ENCODE measurements at places on chromosomes 12 and 14.

DNA sequence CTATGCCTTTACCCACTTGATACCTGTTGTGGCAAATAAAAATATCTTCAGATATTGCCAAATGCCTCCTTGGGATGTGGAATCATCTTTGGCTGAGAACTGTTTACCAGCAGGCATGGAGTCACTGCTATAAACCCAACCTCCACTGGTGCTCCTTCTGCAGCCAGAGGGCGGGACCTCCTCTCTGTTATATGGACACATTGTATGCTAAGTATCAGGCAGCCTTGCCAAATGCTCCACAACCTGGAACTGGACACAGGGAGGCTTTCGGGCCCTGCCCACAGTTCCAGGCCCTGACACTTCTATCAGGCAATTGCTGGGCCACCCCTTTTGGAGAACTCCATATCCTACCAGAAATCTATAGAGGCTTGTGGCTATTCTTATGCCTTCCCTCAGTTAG is 201.0 kb downstream of the TMX1 start:
- DNase-seq: no peak

DNA sequence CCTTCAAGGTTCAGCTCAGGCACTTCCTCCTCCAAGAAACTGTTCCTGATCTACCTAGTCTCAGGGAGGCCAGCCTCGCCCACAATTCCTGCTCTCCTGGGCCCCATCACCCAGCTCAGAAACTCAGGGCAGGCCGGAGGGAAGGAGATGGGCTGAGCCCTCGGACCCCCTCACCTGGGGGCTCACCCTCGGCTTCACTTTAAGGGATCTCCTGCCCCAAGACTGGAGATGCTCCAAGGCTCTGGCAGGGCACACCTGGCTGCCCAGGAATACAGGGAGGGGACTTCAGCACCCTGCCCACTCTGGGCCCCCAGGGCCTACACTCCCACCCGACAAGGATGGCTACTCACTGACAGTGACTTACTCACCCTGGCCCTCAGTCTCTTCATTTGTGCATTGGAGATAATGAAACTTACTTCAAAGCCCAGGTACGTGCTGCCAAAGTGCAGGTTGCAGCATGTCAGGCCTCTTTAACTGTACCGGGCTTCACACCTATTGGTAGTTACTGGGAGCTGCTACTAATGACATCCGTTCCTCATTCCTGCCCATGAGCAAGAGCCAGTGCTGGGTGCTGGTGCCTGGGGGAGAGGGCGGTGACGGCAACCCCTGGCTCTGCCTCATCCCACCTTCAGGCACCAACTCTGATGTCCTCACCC is 21.0 kb upstream of the PPP1R13B start:
- no peak for DNase-seq

DNA sequence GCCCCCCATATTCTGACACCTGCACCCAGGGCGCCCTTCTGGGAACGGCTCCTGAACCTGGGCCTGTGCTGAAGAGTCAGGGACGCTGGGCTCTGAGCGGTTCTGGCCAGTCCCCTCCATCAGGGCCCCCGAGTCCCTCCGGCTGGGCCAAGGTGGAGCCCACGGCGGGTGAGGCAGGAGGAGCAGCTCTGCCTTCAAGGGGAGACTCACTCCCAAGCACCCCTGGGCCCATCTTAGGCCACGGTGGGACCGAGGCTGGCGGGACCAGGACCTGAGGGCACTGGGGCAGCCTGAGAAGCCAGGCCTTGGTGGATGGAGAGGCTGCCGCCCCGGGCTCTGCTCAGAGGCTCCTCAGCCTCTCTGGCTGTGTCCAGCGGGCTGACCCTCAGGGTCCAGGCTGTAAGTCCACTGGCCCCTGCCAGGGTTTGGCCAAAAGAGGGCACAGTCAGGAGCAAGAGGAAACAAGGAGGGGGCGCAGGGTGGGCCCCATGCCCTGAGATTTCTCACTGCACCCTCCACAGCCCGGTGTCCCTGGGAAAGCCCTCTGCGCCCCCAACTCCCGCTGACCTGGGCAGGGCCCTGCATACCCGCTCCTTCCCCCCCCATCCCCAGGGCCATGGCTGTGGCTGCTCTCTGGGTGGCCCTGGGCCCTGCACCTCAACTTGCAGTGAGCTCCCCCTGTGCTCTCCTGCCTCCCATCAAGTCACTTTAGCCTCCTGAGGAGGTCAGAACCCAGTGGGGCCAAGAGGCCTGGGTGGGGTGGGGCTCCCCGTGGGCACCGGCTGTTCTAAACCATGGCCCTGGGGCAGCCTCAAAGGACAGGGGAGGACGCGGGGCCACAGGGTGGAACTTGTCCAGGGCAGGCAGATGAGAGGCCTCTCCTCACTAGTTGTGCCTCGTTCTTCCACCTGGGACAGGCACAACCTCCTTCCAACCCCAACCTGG is 266.4 kb upstream of the SFSWAP start:
- no peak for DNase-seq

DNA sequence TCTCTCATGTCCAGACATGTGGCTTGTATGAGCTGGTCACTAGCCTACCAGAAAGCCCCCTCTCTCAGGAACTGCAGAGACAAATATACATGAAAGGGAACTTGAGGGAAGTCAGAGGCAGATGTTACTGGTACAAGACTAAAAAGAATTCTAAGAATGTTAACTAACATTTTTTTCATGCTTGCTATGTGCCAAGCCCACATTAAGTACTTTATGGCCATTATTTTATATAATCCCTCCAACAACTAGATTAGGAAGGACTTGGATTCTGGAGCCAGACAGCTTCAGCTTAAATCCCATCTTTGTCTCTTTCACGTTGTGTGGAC is 24.6 kb downstream of the TTC9 start:
- DNase-seq: no peak

GRCh38 chr12:82740129-82741000 is 53.7 kb downstream of the TMTC2 start:
- no peak for DNase-seq

GRCh38 chr12:61542551-61542950 is 717.7 kb upstream of the USP15 start:
- no peak for DNase-seq

DNA sequence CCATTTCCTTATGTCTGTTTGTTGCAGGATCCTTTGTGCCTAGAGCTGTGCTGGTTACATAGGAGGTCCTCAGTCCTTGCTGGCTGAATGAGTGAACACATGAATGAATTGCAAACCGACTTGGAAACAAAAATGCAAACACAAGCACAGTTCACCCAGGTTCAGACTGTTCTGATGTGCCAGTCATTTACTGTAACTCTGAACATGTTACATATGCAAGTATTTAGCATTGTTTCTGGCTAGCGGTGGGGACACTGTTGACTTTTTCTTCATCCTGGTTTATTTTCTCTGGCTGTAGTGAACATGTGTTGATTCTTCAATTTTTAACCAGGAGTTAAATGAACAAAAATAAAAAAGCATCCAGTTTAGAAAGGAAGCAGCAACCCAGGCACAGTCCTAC is 33.4 kb downstream of the TSPAN9 start:
- DNase-seq: no peak

DNA sequence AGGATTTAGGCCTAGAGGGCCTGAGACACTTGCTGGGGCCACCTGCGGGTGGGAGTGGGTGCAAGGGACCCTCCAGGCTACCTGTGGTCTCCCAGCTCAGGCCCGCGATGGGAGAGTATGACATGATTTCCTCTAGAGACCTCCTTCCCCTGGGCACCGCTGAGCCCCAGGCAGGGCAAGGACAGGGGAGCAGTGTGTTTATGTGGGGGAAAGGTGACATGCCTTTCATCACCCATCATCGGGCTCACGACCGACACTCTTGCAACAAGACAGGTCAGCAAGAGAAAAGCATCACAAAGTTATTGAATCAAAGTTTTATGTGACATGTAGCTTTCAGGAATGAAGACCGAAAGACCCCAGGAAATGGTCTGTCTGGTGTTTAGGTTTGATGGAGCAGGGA is 19.9 kb downstream of the SH2B3 start:
- no peak for DNase-seq

DNA sequence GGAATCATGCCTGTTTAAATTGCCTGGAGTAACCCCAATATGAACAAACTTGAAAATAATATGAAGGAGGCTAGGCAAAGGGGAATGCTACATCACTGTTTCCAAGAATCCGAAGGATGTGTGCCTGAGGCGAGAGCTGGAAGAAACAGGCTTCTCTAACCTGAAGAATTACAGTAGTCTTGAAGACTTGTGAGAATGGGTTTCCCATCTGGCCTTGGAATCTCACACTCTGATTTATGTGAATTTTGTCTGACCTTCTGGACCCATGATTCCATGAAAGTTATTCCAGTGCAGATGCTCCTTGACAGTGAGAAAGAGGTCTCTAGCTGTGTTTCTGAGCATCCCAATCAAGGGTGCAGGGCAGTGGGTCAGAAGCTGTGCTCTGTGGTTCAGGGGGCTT is 122.1 kb upstream of the PARP11 start:
- no peak for DNase-seq

- DNase-seq: no peak
Observed at GRCh38 chr12:124403273-124403672, 108.4 kb downstream of the RFLNA start.

DNA sequence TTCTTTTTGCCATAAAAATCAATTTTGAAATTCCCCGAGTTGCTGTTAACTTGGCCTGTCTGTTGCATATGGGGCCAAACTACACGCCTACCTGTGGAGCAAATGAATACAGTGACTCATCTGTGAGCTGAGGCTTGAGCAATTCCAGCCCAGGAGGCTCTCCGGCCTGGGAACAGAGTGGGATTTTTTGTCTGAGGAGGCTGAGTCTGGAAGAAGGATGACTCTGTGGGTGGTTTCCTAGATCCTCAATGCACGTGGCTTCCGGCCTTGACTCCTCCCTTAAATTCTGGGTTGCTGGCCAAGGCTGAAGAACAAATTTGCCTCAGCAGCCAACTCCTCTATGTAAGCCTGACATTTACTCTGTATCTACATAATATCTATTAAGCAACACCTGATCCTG is 124.1 kb downstream of the SSPN start:
- DNase-seq: peak; percentile 62

- DNase-seq: no peak
Observed at GRCh38 chr14:81113176-81113575, 107.6 kb downstream of the GTF2A1 start.

- DNase-seq: peak; percentile 62
Observed at GRCh38 chr12:75908961-75909605, 122.5 kb downstream of the PHLDA1 start.

GRCh38 chr12:55727643-55728185 is 1.1 kb downstream of the CD63 start:
- DNase-seq: no peak

GRCh38 chr12:115337693-115338543 is 653.9 kb upstream of the TBX3 start:
- peak; percentile 87 for DNase-seq

GRCh38 chr12:57237932-57238853 is 8.7 kb downstream of the SHMT2 start:
- no peak for DNase-seq

- no peak for DNase-seq
Observed at GRCh38 chr14:24055971-24056799, 4.4 kb downstream of the CARMIL3 start.

GRCh38 chr12:125418902-125419564 is 353.8 kb downstream of the AACS start:
- DNase-seq: no peak

- DNase-seq: no peak
Observed at GRCh38 chr12:71216725-71217579, 59.2 kb upstream of the TSPAN8 start.

Measured in right atrium auricular region (tissue), 2 donors.